ENCODE measurements at places on chromosomes 3 and 15. TPM values are rescaled to one million over a fixed set of nuclear protein-coding genes. Genes with fewer than 3 reads are reported as not detected.

CD47 gene
- 39.2 TPM for total RNA-seq

PLCB2 gene
- total RNA-seq, result 1.0 TPM

STAB1 gene
- 0.07 TPM for total RNA-seq

SNTN gene
- total RNA-seq, result not detected

BBX gene
- 16.7 TPM for total RNA-seq

GOLGA8T gene
- 1.7 TPM for total RNA-seq

NR1I2 gene
- not detected for total RNA-seq

BCL6 gene
- total RNA-seq, result 10.6 TPM

STRIT1 gene
- not detected for total RNA-seq

CCDC54 gene
- not detected for total RNA-seq

TMOD3 gene
- total RNA-seq, result 47.3 TPM

MOBP gene
- not detected for total RNA-seq

IQCF5 gene
- not detected for total RNA-seq

LIPC gene
- total RNA-seq, result 0.17 TPM

HMG20A gene
- 26.6 TPM for total RNA-seq

HCN4 gene
- 0.31 TPM for total RNA-seq

RETNLB gene
- total RNA-seq, result not detected

GABRR3 gene
- not detected for total RNA-seq

OR5K2 gene
- total RNA-seq, result not detected

MAP1A gene
- 0.76 TPM for total RNA-seq

SLC9C1 gene
- not detected for total RNA-seq

ZNF774 gene
- 0.85 TPM for total RNA-seq

RARRES1 gene
- 6.8 TPM for total RNA-seq

TGM5 gene
- total RNA-seq, result not detected

CLRN1 gene
- total RNA-seq, result not detected

BNC1 gene
- total RNA-seq, result 0.95 TPM

GOLGA8S gene
- 0.08 TPM for total RNA-seq

SEMA7A gene
- 1.3 TPM for total RNA-seq

LRRC2 gene
- total RNA-seq, result not detected

WWTR1 gene
- 159 TPM for total RNA-seq

CLDN11 gene
- total RNA-seq, result 0.22 TPM

LIPH gene
- total RNA-seq, result 5.1 TPM

TMEM207 gene
- not detected for total RNA-seq

EIF1B gene
- total RNA-seq, result 55.1 TPM

SNRPA1 gene
- 117 TPM for total RNA-seq

SLC12A1 gene
- total RNA-seq, result not detected

NR1D2 gene
- total RNA-seq, result 12.7 TPM

RTP1 gene
- not detected for total RNA-seq

AP3B2 gene
- total RNA-seq, result 0.61 TPM

MED12L gene
- 0.45 TPM for total RNA-seq

ERC2 gene
- total RNA-seq, result not detected

HIGD2B gene
- total RNA-seq, result not detected

C3orf22 gene
- not detected for total RNA-seq

THRB gene
- total RNA-seq, result 1.1 TPM

DPPA2 gene
- not detected for total RNA-seq

DAPK2 gene
- total RNA-seq, result 4.7 TPM

TNIK gene
- total RNA-seq, result 1.7 TPM

CDHR4 gene
- 0.17 TPM for total RNA-seq

CNOT10 gene
- total RNA-seq, result 25.8 TPM

C2CD4A gene
- 0.10 TPM for total RNA-seq

SNAPC5 gene
- total RNA-seq, result 51.4 TPM

PPCDC gene
- 17.3 TPM for total RNA-seq

USP8 gene
- 39.9 TPM for total RNA-seq

SEMA4B gene
- 53.5 TPM for total RNA-seq

SATB1 gene
- not detected for total RNA-seq

WDR49 gene
- total RNA-seq, result not detected

C3orf85 gene
- total RNA-seq, result not detected

ACTRT3 gene
- total RNA-seq, result 3.0 TPM

ZNF662 gene
- total RNA-seq, result not detected
